ENCODE measurements at places on chromosomes 1 and 21. TPM values are rescaled to one million over a fixed set of nuclear protein-coding genes. Genes with fewer than 3 reads are reported as not detected.

Gene TMEM82
- not detected for total RNA-seq

Gene COL6A2
- total RNA-seq = 15.6 TPM

Gene BCAR3
- 91.1 TPM for total RNA-seq

Gene SHCBP1L
- not detected for total RNA-seq

Gene ZNF684
- total RNA-seq = 1.5 TPM

Gene LRRC8C
- total RNA-seq = 10.1 TPM

Gene FALEC
- not detected for total RNA-seq

Gene SLC25A33
- 3.0 TPM for total RNA-seq

Gene KCNJ6
- 3.8 TPM for total RNA-seq

Gene DYNLT5
- not detected for total RNA-seq

Gene LMX1A
- total RNA-seq = not detected

Gene SSX2IP
- 14.2 TPM for total RNA-seq

Gene KRTAP21-2
- not detected for total RNA-seq

Gene MYCBP
- total RNA-seq = 16.9 TPM

Gene CNTN2
- not detected for total RNA-seq

Gene CACNA1E
- not detected for total RNA-seq

Gene ADORA3
- not detected for total RNA-seq

Gene CR1L
- not detected for total RNA-seq

Gene OPTC
- total RNA-seq = not detected

Gene ADAR
- 74.3 TPM for total RNA-seq

Gene ZNF683
- total RNA-seq = not detected

Gene TMPRSS2
- not detected for total RNA-seq

Gene LCE3D
- total RNA-seq = 2.4 TPM

Gene MMEL1
- not detected for total RNA-seq

Gene SAMD13
- 0.39 TPM for total RNA-seq

Gene COL11A1
- total RNA-seq = 0.88 TPM

Gene CYB561D1
- 4.0 TPM for total RNA-seq

Gene PLPPR4
- total RNA-seq = not detected

Gene TAS1R1
- not detected for total RNA-seq

Gene INTS7
- 18.4 TPM for total RNA-seq

Gene ADAM30
- not detected for total RNA-seq

Gene RHBG
- not detected for total RNA-seq

Gene AKR7A3
- total RNA-seq = 0.16 TPM

Gene KISS1
- 0.45 TPM for total RNA-seq

Gene RYR2
- total RNA-seq = not detected

Gene CFHR1
- not detected for total RNA-seq

Gene REN
- 0.13 TPM for total RNA-seq

Gene HFM1
- total RNA-seq = not detected

Gene SYT2
- total RNA-seq = 0.46 TPM

Gene AQP10
- total RNA-seq = not detected

Gene DENND2C
- 0.42 TPM for total RNA-seq

Gene MSH4
- total RNA-seq = not detected

Gene SGIP1
- not detected for total RNA-seq

Gene LCE1C
- total RNA-seq = not detected

Measured in A549 treated with GW870086 at 1 μM for 4 hours (cell line).